H9 (cell line): ENCODE measurements at places on chromosomes 1 and 21.

- H3K4me3 ChIP-seq: no peak overlapping the region
- DNase-seq: no peak
- H3K36me3 ChIP-seq: peaks cover 11% of the 10 kb centered on the region; the same call in 1 of the 2 replicates
- H3K27ac ChIP-seq: no peak overlapping the region
- no peaks in the 10 kb centered on the region; the same call in 1 of the 2 replicates for H3K4me1 ChIP-seq
- H3K27me3 ChIP-seq: no peaks in the 10 kb centered on the region
Observed at GRCh38 chr1:231931146-231931545, 304.6 kb downstream of the DISC1 start.

- H3K4me1 ChIP-seq: peaks cover 5% of the 10 kb centered on the region; the same call in 1 of the 2 replicates
- no peak for DNase-seq
- H3K27me3 ChIP-seq: no peaks in the 10 kb centered on the region
- H3K27ac ChIP-seq: no peak overlapping the region
- H3K4me3 ChIP-seq: no peak overlapping the region
Observed at GRCh38 chr1:25747046-25747719, 52.8 kb upstream of the SELENON start.

DNA sequence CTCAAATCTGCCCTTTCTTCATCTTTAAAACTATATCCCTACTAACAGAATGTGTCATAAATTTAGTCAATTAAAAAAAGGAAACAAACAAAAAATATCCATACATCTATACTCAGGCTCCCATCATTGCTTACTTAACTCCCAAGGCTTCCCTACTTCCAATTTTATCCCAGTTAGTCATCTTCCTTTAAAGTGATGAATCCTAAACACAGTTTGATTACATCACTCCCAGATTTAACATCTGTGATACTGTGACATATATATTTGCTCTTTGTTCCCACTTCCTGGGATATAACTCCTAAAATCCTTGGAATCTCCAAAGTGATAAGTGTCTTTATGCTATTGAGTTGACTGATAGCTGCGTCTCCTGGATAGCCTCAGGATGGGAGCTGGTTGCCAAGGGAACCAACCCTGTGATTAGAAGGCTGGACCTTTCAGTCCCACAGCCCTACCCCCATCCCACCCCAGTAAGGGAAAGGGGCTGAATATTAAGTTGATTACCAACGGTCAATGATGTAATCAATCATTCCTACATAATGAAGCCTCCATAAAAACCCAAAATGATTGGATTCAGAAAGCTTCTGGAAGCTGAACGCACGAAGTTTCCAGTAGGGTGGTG is 21.6 kb downstream of the GLMN start:
- DNase-seq: no peak
- H3K27ac ChIP-seq: no peak overlapping the region
- H3K4me3 ChIP-seq: no peak overlapping the region

DNA sequence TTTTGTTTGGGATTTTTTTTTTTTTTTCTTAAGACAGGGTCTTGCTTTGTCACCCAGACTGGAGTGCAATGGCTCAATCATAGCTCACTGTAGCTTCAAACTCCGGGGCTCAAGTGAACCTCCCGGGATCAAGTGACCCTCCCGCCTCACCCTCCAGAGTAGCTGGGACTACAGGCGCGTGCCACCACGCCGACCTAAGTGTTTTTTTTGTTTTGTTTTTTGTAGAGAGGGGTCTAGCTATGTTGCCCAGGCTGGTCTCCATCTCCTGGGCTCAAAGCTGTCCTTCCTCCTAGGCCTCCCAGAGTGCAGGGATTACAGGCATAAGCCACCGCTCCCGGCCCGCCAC is 776 bp downstream of the HLCS start:
- peaks cover 4% of the 10 kb centered on the region; the same call in 1 of the 2 replicates for H3K36me3 ChIP-seq
- H3K27ac ChIP-seq: no peak overlapping the region
- peak overlapping the region; percentile 63 for H3K4me3 ChIP-seq
- H3K27me3 ChIP-seq: no peaks in the 10 kb centered on the region
- no peak for DNase-seq

- no peak overlapping the region for H3K4me3 ChIP-seq
- DNase-seq: no peak
- H3K36me3 ChIP-seq: no peaks in the 10 kb centered on the region
- H3K27ac ChIP-seq: no peak overlapping the region
- no peaks in the 10 kb centered on the region for H3K4me1 ChIP-seq
Observed at GRCh38 chr1:238811211-238811879, 575.0 kb upstream of the CHRM3 start.

- no peaks in the 10 kb centered on the region for H3K4me1 ChIP-seq
- H3K27ac ChIP-seq: no peak overlapping the region
- DNase-seq: no peak
- H3K4me3 ChIP-seq: no peak overlapping the region
Observed at GRCh38 chr1:227888404-227889046, 59.2 kb downstream of the WNT9A start.

DNA sequence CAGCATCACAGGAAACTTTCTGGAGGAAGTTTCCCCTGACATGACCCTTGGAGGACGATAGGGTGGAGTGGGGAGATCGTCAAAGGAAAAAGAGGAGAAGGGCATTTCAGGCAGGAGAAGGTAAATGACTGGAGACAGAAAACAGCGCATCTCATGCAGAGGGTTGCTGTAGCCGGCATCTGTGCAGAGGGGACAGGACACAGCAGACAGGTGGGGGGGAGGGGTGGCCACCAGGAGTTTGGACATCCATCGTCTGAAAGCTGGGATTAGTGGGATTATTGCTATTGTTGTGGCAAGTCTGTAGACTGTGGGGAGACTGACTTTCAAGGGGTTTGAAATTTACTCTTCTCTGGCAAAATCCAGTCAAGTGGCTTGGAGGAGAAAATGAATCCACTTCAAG is 463.9 kb downstream of the OMA1 start:
- no peaks in the 10 kb centered on the region for H3K27me3 ChIP-seq
- H3K36me3 ChIP-seq: no peaks in the 10 kb centered on the region
- DNase-seq: no peak
- no peak overlapping the region for H3K4me3 ChIP-seq
- H3K4me1 ChIP-seq: no peaks in the 10 kb centered on the region

GRCh38 chr1:38997034-38997900 is 6.2 kb downstream of the AKIRIN1 start:
- peaks cover 86% of the 10 kb centered on the region for H3K36me3 ChIP-seq
- H3K27me3 ChIP-seq: no peaks in the 10 kb centered on the region
- peaks cover 4% of the 10 kb centered on the region; the same call in 1 of the 2 replicates for H3K4me1 ChIP-seq
- no peak for DNase-seq
